Fibroblast of skin of abdomen (primary cell): ENCODE measurements at places on chromosomes 7 and 10.
A peak's percentile ranks its signal among the peaks of the same experiment; 100 is the strongest.

GRCh38 chr7:2966466-2967078 is 77.1 kb downstream of the CARD11 start:
- no peak for DNase-seq

DNA sequence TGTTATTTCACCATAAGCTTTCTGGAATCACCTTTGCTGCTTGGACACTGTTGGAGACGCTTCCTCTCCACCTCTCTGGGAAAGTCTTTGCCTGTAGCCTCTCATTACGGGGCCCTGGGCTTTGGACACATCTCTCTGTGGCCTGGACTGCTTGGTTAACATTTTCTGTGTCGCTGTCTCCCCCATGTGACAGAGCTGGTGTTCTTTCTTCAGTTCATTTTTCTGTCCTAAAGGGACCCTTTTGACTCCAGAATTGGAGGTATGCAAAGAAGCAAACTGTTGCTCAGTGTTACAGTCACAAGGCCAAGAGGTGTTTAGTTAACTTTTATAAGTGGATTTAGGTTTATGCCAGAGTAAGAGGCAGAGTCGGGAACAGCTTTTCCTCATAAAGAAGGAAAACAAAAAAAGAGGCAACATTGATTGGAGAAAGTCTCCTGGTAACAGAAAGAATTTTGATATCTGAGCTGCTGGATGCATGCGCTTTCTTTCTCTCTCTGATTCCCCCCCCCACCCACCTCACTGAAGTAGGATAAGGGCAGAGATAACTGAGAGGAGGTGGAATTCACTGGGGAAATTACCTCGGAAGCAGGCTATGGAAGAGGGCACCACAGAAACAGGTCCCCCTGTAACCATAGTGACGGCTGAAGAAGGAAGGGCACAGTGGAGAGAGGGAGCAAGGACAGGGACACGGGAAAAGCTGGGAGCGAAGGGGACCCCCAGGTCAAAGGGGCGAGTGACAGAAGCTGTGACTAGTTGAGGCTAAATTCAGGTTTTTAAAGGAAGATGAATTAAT is 57.8 kb downstream of the LGI1 start:
- DNase-seq, result peak; percentile 3

GRCh38 chr7:28686418-28686800 is 271.7 kb downstream of the TRIL start:
- peak; percentile 77 for DNase-seq

- peak; percentile 82 for DNase-seq
Measured at GRCh38 chr7:77570330-77571011, 33.4 kb downstream of the PTPN12 start.

GRCh38 chr10:35913628-35914027 is 271.5 kb upstream of the FZD8 start:
- DNase-seq, result peak; percentile 81

- no peak for DNase-seq
Measured at GRCh38 chr7:155835446-155836215, 23.4 kb upstream of the SHH start.

DNA sequence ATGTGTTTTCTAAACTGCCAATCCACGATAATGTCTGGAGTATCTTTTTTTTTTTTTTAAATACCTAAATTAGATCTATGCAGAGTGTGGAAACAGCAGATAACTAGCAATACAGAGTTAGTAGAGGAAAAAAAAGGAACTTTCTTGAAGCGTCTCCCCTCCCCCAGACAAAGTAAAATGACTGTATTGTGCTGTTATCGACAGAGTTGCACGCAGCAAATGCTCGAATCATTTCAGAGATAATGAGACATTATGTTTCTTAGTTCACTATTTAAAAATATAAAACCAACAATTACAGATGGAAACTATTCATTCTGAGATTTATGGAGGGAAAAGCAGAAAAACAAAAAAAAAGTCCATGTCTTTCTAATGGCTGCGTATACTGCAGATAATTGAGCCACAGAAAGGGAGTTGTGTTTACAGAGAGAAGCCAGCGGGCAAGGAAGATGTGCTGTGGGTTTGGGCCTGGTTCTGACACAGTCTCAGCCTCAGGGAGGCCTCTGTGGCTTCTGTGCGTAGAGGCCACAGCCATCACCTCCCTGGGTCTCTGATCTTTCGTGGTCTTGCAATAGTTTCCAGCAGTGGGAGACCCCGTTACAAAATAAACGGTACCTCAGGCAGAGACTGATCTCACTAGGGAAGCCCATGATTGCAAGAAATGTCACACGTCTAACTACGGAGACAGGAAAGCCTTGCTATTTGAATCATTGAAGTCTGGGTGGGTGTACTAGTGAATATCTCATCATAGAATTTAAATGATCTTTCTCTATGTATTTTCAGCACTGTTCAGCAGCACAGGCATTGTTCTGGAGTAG is 19.1 kb upstream of the KLF6 start:
- no peak for DNase-seq

DNA sequence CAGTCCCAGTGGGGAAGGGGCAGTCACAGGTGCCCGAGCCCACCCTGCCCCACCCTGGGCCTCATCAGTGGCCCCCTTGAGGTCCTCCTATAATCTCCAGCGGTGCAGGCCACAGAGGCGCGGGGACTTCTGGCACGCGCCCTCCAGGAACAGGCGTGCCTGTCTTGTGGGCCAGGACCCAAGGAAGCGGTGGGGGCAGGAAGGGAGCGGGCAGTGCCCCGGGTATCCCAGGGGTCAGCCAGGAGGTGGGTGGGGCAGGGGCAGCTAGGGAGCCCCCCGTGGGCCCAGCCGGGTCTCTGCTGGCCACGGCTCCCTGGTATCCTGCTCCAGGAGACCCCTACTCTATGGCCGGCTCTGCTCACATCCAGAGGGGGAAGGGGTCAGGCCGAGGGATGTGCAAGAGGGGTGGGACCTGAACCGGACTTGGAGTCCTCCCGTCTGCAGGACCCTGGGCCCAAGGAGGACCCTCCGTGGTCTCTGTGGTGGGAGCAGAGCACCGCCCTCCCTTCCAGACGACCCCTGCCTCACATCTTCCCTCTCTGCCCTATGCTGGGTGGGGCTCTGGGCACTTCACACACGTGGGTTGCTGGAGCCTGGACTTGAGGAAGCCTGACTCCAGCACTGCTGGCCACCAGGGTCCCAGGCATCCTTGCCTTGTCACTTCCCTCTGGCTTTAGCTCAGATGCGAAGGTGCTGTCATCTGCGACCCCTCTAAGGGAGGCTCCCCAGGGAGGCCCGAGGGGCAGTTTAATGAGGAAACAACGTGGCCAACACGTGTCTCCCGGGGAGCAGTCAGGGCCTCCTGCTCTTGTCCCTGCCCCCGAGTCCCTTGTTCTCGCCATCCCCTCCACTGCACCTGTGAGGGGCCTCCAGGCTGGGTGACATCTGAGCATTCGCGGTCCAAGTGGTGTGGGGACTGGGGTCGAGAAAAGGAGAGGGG is 18.3 kb upstream of the GRIFIN start:
- no peak for DNase-seq

DNA sequence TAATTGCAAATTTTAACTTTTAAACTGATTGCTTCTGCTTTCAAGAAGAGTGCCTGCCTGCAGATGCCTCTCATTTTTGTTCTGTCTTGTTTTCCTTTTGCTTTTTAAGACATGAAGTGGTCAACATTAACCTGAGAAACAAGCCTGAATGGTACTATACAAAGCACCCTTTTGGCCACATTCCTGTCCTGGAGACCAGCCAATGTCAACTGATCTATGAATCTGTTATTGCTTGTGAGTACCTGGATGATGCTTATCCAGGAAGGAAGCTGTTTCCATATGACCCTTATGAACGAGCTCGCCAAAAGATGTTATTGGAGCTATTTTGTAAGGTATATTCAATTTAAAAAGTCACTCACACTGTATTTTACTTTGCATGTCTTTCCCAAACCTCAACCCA is 8.8 kb downstream of the GSTO2 start:
- DNase-seq, result no peak

DNA sequence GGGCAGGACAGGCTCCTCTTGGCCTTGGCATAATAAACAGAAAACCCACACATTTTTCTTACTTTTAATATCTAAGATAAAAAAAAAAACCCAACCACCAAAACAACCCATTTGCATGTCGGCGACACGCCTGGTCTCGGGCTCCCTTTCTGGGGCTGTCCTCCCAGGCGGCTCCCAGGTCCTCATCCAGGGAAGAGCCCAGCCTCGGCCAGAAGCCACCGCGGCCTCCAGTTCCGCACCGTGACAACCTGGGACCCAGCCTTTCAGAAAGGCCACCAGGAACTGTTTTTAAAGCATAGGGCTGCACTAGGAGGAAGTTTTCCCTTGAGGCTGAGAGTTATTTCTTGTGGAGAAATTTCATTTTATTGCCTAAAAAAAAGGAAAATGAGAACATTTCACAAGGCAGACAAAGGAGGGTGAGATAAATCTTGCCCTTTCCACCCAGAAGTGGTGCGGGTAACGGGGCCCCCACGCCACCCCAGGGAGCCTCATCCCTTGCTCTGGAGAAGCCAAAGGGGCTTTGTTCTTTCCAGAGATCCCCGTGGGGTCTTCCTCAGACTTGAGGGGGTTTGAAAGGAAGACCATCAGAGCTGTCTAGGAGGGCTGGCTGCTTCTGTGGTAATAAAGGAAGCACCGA is 39.2 kb upstream of the MKRN1 start:
- DNase-seq, result no peak

GRCh38 chr10:32943854-32944661 is 14.0 kb downstream of the ITGB1 start:
- DNase-seq, result no peak

- no peak for DNase-seq
Measured at GRCh38 chr7:64602518-64602917, 39.6 kb upstream of the ZNF680 start.

DNA sequence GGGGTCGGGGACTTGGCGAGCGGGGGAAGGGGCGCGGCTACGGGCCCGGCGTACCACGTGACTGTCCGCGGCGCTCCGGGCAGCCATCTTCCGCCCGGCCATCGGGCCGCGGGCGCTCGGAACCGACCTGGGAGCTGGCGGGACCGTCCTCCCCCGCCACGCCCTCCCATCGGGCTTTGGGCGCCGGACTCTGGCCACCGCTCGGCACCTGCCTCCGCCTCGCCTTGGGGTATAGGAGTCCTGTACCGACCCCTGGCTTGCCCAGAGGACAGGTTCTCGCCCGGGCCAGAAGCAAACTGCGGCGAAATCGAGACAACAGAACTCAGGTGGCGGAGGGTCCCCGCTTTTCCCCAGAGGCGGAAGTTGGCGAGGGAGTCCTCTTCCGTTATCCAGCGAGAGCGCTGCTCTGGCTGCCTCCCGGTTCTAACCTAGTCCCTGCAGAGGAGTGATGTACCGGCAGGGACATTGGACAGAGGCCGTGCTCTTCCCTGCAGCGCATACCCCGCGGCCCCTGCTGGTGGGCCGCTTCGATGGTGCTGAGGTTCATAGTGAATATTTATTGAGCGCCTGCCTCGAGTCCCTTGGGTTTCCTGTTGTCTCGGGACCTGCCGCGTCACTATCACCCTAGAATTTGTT is 1.2 kb upstream of the SGMS1 start:
- DNase-seq, result peak; percentile 71

DNA sequence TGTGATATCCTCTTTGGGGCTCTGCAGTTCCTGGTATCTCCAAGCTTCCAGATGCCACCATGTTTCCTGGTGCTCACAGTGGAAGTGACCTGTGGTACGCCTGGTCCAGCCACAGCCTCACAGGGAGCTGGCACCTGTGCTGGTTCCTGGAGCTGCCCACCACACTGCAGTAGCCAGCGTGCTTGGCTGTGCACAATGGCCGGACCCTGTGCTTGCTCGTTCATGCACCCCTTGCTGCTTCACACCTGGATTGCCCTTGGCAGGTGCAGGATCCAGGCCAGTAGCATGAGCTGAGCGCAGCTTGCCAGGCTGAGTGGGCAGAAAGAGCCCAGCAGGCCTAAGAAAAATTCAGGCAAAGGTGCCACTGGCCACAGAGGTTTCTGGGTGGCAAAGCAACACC is 11.4 kb upstream of the ECHDC3 start:
- DNase-seq, result no peak

DNA sequence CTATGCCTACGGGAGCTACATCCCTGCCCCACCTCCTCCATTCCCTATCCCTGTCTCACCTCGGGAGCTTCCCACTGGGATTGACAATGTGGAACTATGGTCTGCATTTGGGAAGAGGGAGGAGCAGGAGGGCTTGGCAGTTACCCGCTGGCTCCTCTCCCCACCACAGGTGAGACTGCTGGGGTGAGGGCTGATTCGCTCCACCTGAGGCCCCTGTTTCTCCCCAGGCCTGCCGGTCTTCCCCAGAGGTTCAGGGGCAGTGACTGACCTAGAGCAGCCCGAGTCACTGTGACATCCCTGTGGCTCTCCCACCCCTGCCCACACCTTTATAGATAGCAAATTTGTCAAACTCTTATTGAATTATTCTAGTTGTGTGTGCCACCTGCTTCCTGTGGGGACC is 252.6 kb downstream of the GLRX3 start:
- DNase-seq, result no peak

DNA sequence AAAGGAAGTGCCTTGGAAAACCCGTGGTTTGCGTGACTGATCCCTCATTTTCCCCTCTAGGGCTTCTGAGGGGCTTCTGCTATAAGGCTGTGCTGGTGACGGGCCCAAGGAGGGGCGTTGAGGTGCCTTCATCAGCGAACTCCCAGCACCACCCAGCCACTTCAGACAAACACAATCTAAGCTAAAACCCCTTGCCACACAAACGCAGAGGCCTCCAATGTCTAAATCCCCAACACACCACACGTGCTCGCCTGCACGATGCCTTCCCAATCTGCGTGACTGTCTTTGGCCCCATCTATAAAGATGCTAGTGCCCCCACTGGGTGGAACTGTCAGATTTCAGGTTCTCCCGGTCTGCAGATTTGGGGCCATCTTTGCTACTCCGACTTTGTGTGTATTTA is 4.1 kb upstream of the GAD2 start:
- DNase-seq, result no peak

- DNase-seq, result no peak
Measured at GRCh38 chr7:139065323-139065722, 29.5 kb upstream of the ZC3HAV1L start.

DNA sequence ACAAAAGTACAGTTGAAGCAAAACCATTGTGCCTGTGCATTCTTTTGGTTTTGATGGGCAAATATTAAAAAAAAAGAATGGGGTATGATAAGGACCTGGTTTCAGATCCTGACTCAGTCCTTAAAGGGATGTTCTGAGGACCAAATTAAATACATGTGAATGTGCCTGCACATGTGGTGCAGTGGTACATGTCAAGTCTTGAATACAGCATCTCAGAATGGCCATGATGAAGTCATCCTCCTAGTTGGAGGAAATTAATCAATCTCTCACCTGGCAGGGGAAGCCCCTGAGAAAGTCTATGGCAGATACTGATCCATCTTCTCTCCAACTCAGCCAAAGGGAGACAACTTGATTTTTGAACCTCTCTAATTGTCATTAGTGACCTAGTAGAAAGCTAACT is 207.0 kb downstream of the SUGCT start:
- no peak for DNase-seq

DNA sequence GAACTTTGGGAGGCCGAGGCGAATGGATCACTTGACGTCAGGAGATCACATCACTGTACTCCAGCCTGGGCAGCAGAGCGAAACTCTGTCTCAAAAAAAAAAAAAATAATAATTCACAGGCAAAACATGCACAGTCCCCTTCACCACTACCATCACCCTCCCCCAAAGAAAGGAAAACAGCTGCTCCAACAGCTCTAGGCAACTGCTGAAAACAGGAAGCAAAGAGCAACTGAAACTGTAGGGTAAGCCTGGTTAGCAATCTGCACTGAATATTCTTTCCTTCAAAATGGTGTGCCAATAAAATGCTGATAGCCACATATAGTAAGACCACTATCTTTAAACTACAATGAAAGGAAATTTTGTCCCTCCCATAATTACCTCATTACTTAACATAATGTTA is 11.8 kb downstream of the NT5C2 start:
- no peak for DNase-seq

GRCh38 chr10:43921881-43922280 is 273.2 kb upstream of the ZNF32 start:
- DNase-seq, result no peak

GRCh38 chr7:137096607-137097006 is 228.2 kb downstream of the CHRM2 start:
- DNase-seq, result no peak
